ENCODE measurements at places on chromosomes 3 and 15.

- no peak for DNase-seq
Observed at GRCh38 chr15:33846862-33847261, 121.4 kb upstream of the CHRM5 start.

- no peak for DNase-seq
Observed at GRCh38 chr3:194025951-194026350, 110.0 kb upstream of the HES1 start.

- no peak for DNase-seq
Observed at GRCh38 chr3:73580343-73580742, 44.4 kb downstream of the PDZRN3 start.

DNA sequence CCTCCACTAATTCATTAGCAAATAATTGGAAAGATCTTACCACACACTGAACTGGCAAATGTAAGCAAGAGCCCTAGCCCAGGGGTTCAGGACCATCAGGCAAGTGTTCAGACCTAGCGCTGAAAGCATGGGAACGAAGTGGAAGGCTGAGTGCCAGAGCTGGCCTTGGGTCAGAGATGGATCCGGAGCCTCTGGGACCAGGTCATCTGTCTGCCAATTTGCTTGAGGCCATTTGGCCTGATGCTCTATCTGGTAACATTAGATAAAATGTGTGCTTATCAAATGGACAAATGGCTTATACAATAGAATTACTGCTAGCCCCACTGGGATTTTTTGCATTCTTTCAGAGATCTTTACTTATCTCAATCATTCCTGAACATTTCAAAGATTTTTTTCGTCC is 1.4 kb upstream of the TMC3 start:
- DNase-seq: no peak

DNA sequence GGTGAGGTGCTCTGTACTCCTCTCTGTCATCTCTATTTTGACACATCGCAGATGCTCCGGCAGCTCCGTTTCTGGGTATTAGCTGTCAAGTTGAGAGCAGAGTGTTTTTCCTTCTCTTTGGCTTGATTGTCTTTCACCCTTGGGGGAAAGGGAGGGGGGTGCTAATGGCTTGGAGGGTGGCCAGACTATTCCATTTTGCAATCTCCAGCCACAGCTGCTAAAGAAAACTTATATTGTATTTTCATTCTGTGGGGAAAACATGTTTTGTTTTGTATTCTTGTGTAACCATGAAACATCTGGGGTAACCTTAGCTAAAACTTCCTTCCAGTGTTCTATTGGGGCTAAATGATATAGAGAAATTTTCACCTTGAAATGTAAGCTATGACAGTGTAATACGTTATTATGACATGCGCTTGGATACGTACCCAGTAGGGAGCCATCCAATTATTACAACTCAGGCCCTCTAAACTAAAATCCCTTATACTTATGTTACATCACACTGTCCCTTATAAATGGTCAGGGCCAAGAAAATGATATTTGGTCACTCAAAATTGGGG is 14.0 kb upstream of the LARP6 start:
- no peak for DNase-seq

GRCh38 chr15:95610945-95611344 is 719.6 kb upstream of the NR2F2 start:
- no peak for DNase-seq

DNA sequence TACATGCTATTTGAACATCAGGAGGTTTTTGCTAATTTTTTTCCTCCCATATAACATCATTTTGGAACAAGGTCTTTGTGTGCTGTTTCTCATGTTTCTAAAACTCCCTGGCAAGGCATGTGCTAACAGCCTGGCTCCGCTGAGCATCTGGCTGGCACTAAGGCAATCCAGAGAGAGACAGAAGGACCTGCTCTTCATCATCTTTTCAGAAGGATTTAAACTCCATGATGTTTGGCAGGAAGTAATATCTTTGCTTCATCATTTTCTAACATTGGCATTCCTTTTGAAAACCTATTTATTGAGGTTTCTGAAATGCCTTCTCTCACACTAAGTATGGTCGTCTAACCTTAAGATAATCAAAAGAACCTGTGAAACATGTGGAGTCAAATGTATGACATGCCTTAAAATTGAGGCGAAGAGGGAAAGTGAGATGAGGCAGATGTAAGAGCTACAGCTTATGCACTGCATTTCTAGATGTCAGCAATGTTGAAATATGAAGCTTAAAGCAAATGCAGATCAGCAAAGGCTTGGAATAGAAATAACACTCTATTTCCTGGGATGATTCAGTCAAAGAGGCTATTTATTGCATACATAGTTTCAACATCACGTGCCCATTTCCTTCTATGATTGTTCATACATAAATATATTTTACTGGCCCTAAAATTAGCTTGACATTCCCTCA is 592.0 kb downstream of the ZNF385D start:
- DNase-seq: no peak

GRCh38 chr15:39918688-39919385 is 1.2 kb downstream of the GPR176 start:
- no peak for DNase-seq

- DNase-seq: no peak
Observed at GRCh38 chr15:61871926-61872522, 188.2 kb downstream of the VPS13C start.

- no peak for DNase-seq
Observed at GRCh38 chr3:98954791-98955604, 53.5 kb upstream of the DCBLD2 start.

- DNase-seq: no peak
Observed at GRCh38 chr3:99901200-99901926, 83.7 kb downstream of the CMSS1 start.

DNA sequence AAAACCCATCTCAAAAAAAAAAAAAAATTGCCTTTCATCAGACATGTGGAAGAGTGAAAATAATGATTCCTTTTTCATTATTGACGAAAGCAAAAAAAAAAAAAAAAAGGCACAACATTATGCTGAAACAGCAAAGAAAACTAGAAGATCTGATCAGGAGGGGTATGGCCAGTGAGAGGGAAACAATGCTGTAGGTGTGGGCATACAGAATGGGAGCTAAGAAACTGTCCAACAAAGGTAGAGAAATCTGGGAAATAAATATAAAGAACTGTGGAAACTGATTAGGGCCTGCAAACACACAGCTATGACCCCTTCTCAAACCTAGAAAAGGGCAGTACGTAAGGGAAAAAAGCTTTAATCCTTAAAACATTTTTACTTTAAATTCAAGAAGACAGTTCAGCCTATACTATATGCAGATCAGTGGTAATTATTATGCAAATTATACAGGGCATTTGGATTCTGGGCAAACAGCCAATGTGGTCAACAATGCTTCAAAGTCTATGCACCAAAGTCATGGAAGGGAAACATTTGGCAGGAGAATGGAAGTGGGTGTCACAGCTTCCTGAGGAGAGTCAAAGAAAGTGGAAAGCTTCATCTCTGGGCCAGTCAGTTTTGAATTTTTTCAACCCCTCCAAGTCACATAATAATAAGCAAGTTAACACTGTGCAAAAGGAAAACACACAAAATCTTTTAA is 68.3 kb upstream of the SLC12A8 start:
- no peak for DNase-seq

DNA sequence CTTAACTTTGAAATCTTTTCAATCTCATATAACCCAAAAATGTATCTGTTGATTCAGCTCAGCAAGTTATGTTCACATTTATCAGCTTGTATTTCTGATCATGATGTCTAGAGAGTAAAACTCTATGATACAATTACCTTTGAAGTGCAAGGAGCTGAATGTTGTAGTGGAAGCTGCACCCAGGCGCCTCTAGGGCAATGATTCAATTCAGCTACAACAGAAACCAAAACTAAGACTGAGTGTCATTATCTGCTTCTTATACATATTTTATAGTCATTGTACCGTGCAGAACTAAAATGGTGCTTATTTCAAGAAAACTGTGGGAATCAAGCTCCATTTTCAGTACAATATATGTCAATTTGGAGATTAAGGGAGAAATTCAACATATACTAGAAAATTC is 1237.5 kb downstream of the ZPLD1 start:
- DNase-seq: no peak

DNA sequence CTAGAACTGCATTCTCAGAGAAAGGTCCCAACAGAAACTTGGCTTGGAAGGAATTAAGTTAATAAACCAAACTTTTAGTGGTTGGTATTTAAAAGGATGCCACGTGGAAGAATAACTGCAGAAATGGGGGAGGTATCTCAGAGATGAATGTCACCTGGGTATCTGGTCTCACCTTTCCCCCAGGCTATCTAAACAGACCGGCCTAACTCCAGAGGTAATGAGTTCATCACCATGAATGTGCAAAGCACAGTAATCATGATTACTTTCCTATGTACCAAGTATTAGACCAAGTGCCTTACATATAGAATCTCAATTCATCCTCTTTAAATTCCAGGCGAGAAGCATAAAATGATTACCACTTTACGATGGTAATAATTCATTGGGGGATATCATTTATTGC is 80.8 kb downstream of the FBN1 start:
- DNase-seq: no peak

GRCh38 chr15:71781179-71781964 is 29.0 kb upstream of the NR2E3 start:
- no peak for DNase-seq

- no peak for DNase-seq
Observed at GRCh38 chr3:49519296-49519695, 35.0 kb upstream of the BSN start.

GRCh38 chr3:4720316-4721075 is 227.3 kb downstream of the ITPR1 start:
- no peak for DNase-seq

GRCh38 chr15:35362195-35362829 is 183.7 kb downstream of the DPH6 start:
- no peak for DNase-seq

DNA sequence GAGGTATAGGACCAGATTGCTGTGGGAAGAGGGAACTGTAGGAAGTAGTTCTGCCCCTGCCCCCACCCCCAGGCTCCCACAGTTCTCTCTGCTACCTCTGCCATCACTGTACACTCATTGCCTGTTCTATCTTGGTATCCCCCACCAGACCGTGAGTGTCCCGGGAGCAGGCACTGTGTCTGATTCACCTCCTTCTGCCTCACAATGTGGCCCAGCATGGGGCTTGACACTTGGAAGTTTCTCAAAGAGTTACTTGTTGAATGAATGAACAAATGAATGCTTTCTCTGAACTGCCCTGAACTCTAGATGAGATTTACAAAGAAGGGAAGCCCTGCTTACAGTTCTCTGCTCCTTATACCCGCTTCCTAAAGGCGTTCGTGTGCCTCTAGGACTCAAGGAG is 27.1 kb upstream of the PIK3CB start:
- no peak for DNase-seq

- DNase-seq: no peak
Observed at GRCh38 chr3:41144631-41145030, 54.7 kb upstream of the CTNNB1 start.

DNA sequence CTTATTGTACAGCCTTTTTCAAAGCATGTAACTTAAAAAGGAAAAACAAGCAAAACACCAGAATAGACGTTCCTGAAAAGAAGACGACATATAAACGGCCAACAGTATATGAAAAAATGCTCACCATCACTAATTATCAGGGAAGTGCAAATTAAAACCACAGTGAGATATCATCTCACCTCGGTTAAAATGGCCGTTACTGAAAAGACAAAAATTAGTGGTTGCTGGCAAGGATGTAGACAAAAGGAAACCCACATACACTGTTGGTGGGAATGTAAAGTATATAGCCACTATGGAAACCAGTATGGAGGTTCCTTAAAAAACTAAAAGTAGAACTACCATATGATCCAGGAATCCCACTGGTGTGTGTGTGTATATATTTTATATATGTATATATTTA is 64.5 kb upstream of the MLF1 start:
- no peak for DNase-seq

GRCh38 chr15:62603742-62604141 is 438.7 kb upstream of the C2CD4B start:
- no peak for DNase-seq

DNA sequence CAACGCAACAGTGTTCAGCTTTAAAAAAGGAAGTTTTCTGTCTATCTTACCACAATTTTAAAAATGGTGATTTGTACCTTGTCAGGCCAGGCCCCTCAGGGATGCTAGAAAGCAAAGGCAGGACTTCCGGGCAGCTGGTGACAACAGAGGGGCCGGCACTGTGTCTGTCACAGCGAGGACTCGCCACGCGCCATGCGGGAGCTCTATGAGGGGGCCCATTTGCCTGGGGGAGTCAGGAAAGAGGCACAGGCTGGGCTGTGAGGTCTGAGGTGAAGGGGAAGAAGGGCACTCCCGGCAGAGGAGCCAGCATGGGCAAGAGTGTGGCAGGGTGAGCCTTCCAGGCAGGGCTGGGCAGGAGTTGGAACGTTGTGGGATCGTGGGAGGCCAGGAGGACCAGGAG is 7.0 kb downstream of the IQSEC1 start:
- no peak for DNase-seq

- no peak for DNase-seq
Observed at GRCh38 chr3:535566-536416, 339.2 kb downstream of the CHL1 start.

- DNase-seq: no peak
Observed at GRCh38 chr3:46942481-46943236, 33.9 kb downstream of the CCDC12 start.

DNA sequence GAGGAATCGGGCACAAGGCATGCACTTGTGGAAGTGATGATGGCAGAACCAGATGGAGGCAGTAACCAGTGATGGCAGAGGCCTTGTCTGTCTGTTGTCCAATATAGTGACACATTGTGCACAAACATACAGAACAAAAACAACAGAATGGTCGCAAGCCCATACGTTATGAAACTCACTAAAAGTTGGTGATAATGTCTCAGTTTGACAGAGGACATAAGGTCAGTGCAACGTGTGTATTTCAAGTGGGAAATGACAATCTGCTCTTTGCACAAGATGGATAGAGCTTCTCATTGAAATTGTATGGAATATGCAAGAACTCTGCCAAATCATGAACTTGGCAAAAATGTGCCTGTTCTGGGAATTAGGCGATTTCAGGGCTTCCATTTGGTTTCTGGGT is 169.2 kb downstream of the EPHB1 start:
- no peak for DNase-seq

DNA sequence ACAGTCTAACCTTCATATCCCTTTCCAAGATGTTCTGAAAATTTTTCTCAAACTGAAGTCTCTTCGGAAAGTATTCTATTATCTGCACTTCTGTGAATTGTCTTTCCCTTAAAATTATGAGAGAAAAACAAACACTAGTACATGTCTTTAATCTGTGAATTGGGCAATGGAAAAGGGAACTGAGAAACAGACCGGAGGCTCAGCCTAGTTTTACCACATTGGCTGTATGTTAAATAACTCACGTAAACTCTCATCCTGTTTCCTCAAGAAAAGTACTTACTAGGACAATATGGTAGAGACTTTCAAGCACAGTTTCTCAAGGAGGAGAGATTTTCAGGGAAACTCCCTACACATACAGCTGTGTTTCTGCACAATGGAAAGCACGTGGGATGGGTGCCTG is 982.2 kb upstream of the SEMA6D start:
- no peak for DNase-seq

DNA sequence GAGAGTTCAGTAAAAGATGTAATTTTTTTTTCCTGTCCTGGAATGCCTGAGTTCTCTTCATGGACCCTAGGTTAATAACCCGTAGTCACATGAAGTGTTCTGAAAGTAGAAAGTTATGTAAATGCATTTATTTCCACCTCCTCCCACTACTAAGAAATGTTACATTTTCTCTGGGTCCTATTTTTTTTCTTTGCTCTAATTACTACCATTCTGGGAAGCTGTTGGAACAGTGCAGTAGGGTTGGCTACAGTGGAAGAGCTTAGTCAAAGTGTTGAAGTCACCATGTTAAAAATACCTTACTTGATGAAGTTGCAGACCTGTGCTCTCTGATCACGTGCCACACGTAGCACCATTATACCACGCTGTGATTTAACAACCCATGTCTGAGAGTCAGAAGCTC is 153.8 kb upstream of the TSC22D2 start:
- no peak for DNase-seq
